Stimulated activated CD4-positive, alpha-beta T cell treated with anti-CD3 and anti-CD28 coated beads, Interleukin-15, amount 100 ng/mL, for 1 hour (primary cell): ENCODE measurements at places on chromosomes 13 and 19.

DNA sequence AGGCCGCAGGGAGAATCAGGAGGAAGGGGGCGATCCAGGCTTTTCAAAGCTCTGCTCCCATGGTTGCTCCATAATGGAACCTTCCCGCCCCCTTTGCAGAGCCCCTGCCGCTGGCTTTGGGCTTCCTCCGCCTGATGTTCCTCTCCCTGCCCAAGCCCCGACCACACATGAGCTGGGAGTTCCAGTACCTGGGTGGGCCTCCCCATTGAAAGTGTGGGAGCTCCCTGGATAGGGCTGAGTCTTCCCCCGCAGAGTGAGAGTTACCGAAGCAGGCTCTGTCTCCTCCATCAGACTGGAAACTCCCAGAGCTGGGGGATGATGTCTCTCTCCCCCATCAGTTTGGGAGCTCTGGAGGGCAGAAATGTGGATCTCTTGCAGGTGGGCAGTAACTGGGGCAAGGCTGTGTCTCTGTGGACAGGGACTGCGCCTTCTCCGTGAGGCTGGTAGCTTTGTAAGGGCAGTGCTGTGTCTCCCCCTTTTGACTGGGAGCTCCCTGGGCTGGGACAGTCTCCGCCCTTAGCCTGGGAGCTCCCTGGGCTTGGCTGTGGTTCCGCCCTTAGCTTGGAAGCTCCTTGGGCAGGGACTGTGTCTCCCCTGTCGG, 722 bp downstream of the DCAF15 start:
- DNase-seq: no peak

DNA sequence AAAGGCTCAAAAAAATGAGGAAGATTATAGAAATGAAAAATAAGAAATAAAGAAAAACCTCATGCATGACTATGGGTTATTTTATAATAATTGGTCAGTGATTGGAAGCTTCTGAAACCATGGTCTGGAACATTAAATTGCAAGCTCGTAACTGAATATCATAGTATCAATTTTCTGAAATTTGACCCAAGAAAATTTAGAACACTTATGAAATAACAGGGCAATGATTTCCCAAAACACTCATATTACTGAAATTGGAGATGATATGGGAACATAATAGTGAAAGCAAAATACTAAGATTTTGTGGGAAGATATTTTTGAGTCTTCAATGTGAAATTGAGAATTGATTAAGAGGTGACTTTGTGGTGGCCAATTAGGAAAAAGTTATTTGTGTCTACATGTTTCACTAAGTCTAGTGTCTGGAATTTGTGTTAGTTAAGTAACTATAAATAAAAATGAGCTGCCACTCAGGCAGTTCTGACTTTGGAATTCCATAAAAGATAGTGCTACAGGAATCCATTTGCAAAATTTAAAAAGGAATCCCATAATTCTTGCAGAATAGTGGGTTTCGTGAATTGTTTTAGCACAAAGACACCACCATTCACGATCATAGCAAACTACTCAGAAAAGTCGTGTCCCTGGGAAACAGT, 603.0 kb downstream of the LMO7 start:
- no peak for DNase-seq

DNA sequence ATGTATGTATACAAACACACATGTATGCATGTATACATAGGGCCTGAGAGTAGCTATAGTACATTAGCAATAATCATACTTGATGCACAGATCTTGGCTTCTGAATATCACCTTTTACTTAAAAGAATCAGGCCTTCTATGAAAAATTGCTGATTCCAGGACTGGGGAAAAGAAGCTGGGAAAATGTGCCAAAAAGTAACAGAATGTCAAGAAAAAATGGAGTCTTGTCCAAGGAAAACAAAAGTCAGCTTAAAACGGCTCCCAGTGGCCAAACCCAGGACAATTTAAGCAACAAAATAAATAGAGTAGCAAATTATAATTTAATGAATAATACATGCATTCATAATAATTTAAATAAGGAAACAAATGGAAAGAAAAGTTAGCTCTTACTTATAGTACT, 2104.9 kb downstream of the PCDH9 start:
- no peak for DNase-seq

GRCh38 chr13:55577847-55578210, 1562.9 kb upstream of the PRR20A start:
- no peak for DNase-seq

DNA sequence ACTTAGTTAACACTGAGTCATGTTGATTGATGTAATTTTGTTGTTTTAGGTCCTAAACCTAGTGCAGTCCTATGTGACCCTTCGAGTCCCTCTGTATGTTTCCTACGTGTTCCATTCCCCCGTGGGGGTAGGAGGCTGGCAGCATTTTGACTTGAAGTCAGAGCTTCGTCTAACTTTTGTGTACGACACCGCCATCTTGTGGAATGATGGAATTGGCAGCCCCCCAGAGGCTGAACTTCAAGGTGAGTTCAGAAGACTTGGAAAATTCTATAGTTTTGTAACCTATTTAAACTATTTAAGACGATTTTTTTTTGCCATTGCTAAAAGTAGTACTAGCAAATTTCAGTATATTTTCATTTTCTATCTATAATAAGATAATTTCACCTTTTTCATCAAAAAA, 117.9 kb downstream of the STOML3 start:
- no peak for DNase-seq

DNA sequence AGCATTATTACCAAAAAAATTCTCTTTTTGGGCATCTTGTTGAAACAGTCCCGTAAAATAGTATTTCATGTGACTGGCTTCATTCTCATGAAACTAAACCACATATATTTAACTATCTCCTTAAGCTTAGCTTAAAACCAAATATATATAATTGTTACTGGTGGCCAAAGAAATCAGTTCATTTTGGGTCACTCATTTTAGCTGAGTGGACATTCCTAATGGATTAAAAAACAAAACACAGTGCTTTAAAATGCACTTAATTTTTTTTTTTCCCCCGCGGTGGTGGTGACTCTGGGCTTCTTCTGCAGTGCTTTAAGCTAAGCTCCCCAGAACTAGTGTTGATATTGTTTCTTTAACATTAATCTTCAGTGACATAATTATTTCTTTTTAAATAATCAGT, 540.1 kb downstream of the GPC6 start:
- DNase-seq: no peak

GRCh38 chr19:11814700-11815035, 595 bp downstream of the ZNF440 start:
- DNase-seq: no peak

DNA sequence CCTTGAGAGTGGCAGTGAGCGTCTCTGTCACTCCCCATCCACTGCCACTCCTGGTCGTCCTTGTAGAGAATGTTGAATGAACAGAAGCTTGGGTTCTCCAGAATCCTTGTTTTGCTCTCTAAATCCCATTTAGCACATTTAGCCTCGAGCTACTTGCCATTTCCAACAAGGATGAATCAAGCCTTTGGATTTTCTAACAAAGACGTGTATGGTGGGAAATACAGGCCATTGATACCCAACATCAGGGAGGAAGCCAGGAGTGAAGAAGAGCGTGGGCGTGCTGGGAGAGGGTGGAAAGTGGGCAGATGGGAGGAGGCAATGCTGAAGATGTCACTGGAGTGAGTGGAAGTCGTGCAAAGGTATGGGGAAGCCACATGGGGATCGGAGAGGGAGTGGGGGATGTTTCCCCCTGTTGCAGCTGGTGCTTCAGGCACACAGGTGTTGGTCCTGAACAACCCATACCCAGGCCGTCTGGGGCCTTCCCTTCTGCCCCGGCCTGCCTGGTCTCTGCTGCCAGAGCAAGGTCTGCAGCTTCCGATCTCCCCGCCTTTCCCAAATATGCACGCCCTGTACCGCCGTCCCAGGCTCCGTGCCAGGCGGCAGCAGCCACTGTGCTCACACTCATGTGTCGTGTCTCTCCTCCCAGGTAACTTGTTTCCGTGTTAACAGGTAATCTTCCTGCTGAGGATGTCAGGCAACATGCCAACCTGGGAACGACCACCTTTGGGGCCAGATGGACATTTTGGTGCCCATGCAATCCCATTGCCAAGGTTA, 48.7 kb downstream of the ZIC5 start:
- DNase-seq: no peak

DNA sequence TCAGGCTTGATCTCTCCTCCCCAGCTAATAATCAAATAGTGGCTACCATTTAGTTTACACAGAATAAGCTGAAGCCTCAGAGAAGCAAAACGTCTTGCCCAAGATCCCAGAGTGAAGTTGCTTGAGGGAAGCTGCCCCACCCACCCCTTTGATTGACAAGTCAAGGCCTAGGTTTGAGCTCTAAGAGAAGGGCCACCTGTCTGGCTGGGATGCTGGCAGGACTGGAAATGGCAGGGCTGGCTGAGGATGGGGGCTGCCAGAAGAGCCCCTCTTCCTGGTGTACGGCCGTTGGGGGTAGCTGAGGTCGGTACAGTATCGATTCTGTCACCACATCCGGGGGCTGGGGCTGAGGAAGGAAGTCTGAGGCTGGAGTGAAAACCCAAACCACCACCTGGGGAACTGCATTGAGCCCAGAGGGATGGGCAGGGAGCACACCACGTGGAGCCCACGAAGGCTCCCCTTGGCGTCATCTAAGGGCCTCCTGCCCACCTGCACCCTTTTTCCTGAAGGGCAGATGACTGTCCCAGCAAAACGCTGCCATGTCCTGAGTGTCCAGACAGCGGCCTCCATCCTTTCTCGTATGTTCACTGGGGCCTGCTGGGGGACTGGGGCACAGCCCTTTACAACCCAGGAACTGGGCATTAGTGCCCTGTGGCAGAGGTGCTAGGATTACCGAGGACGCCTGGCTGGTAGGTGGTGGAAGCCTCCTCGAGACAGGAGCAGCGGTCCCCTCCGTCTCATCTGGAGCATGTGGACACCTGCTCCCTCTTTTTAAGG, 1.4 kb upstream of the PRKD2 start:
- DNase-seq: peak; percentile 34

DNA sequence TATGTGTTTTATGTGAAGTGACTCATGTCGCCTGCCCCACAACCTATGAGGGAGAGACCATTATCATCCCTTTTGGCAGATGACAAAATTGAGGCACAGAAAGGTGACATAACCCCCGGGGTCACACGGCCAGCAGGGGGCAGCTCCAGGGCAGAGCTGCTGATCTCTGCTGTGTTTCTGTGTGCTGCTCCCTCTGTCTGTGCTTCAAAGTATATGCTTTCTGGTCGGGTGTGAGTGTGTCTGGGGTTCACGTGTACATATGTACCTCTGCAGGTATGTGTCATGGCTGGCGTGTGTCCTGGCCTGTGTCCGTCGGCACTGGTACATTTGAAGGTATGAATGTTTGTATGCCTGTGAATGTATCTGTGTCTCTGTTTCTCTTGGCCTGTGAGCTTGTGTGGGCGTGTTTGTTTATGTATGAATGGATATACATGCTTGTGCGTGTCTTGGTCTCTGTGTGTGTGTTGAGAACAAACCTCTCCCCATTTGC, 7.1 kb downstream of the LIPE start:
- peak; percentile 60 for DNase-seq

- no peak for DNase-seq
These were observed 120.0 kb downstream of the CRYL1 start for GRCh38 chr13:20405691-20406090.

- no peak for DNase-seq
These were observed 4.6 kb upstream of the PRKCG start for GRCh38 chr19:53877361-53877766.

DNA sequence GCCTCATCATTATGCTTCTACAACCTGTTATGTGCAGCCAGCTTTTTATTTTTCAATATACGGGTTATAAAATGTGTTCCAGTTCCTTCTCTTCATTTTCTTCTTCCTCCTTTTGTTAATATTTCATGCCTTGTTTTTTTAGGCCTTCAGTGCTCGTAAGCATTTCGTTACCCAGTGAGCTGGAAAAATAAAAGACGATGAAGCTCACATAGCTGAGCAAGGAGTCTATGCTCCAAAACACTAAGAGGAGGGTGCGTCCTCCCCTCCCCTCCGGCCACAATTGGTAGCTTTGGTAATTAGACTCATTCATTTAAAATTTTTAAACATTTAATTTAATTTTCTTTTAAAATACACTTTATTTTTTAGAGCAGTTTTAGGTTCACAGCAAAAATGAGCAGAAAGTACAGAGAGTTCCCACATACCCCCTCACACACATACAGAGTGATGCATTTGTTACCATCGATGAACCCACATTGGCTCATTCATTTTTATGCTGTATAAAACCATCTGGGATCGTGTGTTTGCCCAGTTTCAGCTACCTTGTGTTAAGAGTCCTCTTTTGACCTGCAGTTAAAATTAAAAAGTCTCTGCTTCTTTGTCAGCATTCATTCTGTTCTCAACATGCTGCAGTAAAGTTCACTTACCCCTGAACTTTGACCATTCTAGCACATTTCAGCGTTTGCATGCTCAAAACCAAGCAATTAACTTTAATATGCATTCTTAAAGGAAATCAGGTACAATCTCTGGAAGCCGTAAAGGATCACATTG, 223.9 kb downstream of the LACC1 start:
- DNase-seq: no peak

DNA sequence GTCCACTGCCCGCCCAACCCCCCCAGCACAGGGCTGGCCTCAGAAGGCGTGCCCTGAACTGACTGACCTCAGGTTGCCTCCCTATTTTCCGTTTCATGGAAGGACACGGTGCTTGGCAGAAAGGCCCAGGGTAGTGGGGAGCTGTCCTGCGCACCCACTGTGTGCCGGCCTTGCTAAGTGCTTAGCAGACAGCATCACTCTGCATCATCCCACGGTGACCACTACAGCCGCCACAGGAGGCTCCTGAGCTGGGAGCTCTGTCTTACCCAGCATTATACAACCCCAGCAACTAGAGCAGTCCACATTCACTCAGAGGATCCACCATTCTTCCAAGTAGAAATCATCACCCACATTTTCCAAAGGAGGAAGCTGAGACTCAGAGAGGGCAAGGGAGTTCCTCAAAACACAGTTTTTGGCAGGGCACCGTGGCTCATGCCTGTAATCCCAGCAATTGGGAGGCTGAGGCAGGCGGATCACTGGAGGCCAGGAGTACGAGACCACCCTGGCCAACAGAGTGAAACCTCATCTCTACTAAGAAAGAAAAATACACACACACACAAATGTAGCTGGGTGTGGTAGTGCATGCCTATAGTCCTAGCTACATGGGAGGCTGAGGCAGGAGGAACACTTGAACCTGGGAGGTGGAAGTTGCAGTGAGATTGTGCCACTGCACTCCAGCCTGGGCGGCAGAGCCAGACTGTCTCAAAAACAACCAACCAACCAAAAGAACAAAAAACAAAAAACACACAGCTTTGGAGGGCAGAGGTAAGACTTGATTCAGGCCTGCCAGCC, 1.6 kb downstream of the SBK2 start:
- DNase-seq: no peak
